ENCODE measurements at places on chromosomes 12 and 14.

- no peak for DNase-seq
These were observed 108.9 kb downstream of the SSPN start for GRCh38 chr12:26304273-26304672.

DNA sequence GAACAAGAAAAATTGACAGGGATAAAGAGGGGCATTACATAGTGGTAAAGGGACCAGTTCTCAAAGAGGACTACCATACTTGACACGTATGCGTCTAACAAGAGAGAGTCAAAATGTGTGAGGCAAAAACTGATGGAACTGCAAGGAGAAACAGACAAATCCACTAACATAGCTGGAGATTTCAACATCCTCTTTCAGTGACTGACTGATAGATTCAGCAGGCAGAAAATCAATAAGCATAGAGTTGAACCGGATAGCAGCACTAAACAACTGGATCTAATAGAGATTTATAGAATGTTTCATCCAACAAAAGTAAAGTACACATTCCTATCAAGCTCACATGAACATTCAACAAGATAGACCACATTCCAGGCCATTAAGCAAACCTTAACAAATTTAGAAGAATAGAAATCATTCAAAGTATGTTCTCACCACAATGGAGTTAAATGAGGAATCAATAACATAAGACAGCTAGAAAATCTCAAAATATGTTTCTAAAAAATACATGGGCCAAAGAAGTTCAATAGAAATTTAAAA, 16.1 kb upstream of the CRACR2A start:
- no peak for DNase-seq

- no peak for DNase-seq
These were observed 38.8 kb upstream of the ATP23 start for GRCh38 chr12:57902478-57902969.

GRCh38 chr12:46430340-46430948, 57.9 kb upstream of the SLC38A2 start:
- no peak for DNase-seq

GRCh38 chr12:96112733-96113132, 77.3 kb upstream of the LTA4H start:
- DNase-seq = no peak

Measured in NCI-H1436 (cell line).